Activated CD4-positive, alpha-beta T cell treated with anti-CD3 and anti-CD28 coated beads for 24 hours (primary cell): ENCODE measurements at places on chromosomes 13 and 19.

GRCh38 chr13:73991384-73991783, 142.8 kb downstream of the KLF12 start:
- DNase-seq, result no peak

DNA sequence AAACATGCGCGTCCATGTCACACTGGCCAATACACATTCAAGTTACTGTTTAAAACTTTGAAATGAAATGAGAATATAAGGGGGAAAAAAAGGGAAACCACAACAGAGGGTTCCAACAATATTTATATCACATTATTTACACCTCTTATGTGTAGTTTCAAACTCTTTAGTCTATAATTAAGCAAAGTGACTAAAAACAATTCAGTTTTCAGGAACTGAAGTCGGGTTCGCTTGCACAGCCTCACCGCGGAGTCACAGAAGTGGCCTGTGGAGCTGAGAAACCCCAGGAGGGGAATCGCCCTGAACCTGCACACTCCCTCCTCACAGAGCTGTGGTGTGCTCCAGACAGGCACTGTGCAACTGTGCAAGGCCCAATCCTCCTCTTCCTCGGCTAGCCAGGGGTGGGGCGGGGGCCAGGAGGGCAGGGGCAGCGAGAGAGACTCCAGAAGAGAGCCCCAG, 75.9 kb downstream of the STK24 start:
- no peak for DNase-seq

DNA sequence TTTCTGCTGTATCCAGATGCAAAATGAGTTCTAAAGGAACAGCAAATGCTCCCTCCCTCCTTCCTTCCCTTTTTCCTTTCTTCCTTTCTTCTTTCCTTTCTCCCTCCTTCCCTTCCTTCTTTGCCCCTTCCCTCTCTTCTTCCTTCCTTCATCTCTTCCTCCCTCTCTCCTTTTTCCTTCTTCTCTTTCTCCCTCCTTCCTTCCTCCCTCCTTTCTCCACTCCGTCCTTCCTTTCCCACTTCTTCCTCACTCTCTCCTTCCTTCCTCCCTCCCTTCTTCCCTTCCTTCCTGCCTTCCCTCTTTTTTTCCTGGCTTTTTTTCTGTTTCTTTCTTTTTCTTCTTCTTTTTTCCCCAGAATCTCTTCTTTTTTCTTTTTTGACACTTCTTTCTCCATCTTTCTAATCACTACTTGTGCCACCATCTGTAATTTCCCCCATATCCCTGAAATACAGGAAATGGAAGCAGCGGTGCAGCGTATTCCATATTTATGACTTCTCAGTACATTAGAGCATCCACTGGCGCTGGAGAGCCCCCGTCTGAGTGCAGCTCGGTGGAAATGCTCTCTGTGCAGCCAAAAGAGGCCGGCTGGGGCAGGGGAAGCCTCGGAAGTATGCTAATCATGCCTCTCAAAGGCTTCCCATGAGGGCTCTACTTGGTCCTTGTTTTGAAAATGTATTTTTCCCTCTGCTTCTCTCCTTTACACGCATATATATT, 275.6 kb downstream of the TSHZ3 start:
- no peak for DNase-seq

DNA sequence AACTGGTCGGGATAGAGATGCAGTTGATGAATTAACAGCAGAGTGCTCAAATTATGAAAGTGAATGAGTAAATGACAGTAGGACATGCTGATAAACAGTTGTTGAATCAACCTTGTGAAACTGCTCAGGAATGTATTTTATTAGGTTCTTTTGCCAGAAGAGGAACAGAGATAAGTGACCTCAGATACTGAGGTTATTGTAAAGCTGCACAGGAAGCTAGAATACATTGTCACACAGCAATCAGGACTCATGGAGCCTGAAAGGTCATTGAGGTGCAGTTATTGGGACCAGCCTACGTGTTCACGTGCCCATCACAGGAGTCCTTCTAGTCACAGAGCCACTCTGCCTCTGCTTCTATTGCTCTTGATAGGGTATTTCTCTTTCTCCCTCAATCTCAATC, 47.5 kb upstream of the MED4 start:
- DNase-seq, result no peak

- no peak for DNase-seq
These were observed 90.0 kb downstream of the PDS5B start for GRCh38 chr13:32676242-32676641.

DNA sequence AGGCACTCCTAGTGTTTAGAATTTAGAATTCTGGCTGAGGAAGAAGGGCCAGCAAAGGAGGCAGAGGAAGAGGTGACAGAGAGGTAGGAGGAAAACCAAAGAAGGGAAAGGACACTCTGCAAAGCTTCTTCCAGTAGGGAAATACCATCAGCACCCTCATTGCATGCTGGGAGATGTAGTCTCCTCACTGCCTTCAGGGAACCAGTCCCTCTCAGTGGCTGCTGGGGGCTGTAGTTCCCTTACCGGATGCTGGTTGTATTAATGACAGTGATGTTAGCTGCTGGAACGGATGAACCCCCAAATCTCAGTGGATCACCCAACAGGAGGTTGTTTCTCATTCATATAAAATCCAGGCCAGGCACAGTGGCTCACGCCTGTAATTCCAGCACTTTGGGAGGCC, 10.1 kb downstream of the GRIN2D start:
- DNase-seq, result no peak

- DNase-seq, result no peak
These were observed 126.4 kb downstream of the TNFRSF19 start for GRCh38 chr13:23696610-23697009.

GRCh38 chr19:58477871-58478270, 1.7 kb downstream of the ZNF446 start:
- DNase-seq, result no peak

- no peak for DNase-seq
These were observed 11.5 kb upstream of the ZNF606 start for GRCh38 chr19:58014141-58014540.

DNA sequence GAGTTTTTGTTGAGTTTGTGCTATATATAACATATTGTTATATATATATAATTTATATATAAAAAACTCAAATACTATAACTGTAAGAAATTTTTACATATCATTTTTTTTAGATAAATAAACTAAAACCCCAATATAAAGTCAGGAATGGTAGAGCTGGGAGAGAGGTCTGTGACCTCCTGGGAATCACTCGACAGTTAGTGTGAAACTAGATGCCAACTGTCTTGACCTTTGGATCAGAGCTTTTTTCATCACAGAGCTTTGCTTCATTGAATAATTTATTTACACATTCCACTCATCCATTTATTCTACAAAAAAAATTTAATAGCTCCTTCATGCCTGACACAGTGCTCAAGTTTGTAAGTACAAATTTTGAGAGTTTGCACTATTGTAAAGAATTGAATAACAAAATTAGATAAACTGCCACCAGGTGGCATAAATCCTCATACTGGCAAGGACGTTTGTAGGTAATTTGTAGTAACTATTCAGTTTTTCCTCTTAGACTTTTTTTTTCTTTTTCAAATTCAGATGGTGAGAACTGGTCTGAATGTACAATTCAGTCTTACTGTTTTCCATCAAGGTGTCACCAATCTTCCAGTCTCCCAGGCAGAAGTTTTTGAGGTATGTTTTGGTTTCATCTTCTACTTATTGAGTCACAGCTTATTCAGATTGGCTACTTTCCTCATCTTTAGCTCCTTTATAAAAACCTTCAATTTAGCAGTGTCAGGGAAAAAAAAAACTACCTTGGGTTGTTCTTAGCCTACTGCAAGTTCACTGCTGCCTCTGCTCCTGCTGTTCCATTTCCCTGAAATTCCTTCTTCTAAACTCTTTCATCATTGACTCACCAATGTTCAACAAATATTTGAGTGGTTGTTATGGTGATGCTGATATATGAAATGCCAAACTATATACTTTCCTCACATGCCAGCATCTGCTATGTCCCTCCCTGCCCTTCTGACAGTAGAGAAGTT, 28.7 kb downstream of the LACC1 start:
- DNase-seq, result no peak

DNA sequence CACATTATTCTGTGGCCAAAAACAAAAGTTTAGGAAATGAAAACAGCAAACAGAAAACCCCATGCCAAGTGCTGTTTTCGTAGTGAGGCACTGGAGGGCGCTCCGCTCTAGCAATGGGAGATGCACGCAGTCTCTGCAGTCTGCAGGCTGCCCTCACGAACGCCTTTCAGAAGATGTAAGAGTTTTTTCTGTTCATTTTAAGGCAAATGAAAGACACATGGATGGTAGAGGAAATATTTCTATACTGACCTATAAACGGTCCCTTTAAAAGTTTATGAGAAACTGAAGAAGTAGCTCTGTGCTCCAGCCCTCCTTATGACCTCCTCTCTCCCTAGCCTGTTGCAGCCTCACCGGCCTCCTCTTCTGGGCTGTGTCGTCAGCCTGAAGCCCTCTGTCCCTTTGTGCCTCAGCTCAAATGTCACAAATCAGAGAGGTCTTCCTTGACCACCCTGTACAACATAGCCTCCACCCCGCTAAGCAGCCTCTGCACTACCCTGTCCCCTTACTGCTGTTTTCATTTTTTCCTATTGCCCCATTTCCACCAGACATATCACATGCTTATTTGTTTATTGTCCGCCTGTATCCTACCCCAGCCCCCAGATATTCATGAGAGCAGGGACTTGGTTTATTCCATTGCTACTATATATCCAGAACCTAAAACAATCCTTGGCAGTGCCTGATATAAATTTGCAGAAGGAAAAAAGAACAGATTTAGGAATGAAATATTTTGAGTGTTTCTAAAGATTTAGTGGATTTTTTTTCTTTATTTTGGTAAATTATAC, 116.4 kb downstream of the TM9SF2 start:
- DNase-seq, result no peak

DNA sequence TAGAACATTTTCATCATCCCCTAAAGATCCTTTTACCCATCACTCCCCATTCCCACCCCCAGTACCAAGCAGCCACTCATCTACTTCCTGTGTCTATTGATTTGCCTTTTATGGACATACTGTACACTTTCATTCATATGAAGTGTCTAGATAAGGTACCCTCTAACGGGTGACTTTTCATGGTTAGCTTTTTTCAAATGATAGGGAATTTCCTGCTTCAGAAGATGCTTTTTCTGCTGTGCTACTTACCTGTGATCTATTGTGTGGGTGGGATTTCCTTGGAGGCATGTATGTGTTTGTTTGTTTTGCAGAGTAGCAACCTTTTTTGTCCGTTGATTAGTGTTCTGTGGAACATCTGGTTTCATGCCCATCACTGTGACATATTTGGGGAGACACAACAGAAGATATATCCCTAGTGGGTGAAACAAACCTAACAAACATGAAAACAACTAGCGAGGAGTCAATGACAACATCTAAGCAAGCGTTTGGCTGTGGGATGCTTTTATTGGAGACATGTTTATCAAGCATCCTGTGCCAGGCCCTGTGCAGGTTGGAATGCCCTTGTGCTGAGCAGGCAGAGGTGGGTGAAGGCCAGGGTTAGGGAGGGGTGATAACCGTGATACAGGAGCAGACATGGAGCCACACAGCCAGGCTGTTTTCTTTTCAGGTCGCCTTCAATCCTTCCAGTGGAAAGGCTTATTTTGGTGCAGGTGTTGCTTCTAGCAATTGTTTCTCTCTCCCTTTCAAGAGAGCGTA, 17.6 kb downstream of the SPINT2 start:
- no peak for DNase-seq

DNA sequence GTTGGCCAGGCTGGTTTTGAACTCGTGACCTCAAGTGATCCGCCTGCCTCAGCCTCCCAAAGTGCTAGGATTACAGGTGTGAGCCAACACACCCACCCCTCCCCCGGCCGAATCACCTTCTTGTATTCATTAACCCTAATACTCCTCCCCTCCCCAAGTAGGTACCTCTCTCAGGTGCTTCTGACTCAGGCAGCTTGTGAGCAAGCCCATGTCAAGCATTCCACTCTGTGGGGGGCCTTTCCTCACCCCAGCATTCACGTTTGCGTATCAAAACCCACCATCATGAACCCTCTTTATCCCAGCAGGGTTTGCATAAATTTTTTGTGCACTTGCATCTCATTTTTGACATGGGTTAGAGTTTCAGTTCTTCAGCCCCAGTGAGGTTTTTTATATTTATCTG, 23.6 kb upstream of the RFXAP start:
- no peak for DNase-seq

DNA sequence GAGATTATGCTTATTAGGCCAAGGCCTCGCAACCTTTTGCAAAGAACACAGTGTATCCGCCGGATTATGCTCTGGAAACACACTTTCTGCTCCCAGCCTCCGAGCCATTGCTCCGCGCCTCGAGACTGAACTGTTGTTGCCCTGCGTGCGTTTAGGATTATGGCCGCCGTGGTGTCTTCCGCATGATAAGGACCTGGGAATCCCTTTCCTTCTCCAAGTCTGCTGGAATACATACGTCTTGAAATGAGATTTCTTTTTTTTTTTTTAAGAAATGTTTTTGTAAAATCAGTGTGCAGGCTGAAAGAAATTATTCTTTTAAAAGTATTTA, 89.8 kb upstream of the SOX1 start:
- no peak for DNase-seq

DNA sequence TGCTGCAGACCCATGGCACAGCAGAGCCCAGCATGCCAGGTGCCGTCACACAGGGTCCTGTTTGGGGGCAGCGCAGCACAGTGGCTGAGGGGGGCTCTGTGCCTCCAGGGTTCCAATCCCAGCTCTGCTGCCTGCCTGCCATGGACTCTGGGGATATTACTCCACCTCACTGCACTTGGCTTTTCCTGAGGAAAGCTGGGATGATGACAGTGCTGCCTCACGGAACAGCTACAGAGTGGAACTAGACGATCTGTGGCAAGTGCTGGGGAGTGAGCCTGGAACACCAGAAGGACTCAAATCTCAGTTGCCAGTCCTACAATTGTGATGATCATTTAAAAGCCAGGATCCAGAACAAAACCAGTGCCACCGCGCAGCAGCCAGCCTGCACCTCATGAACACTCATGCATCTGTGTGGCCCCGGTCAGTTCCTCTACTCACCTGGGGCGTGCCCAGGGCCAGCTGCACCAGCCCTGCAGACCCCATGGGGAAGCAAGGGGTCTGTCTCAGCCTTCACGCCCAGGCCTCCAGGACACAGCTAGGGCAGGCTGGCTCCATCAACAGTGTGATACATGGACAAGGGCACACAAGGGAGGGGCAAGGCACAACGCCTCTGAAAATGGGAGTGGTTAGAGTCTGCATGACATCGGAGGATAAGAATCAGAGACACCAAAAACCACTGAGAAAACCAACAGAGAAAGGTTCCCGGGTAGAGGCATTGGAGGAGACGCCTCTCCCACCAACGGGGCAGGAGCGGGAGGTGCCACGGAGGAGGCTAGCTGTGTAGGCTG, 55.2 kb downstream of the ATP7B start:
- no peak for DNase-seq

DNA sequence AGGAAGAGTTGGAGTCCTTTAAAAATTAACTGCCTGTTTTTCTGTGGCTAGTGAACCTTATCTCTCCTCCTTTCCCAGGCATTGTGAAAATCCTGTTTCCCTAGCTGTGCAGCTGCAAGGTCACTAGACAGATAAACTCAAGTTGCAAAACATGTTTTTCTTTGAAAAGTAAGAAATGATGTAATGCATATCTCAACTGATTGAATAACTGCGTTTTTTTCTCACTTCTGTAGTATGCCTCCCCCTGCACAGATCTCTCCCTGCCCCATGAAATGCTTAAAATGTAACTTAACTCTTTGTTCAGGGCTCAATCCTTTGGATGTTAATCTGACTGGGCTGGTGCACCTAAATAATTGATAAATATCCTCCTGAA, 27.7 kb upstream of the CYSLTR2 start:
- no peak for DNase-seq
